NCI-H526 treated with DMSO at 0.1 percent for 48 hours (cell line): ENCODE measurements at places on chromosomes 2 and 18.

- no peak for DNase-seq
Measured at GRCh38 chr2:173165443-173166238, 90.0 kb downstream of the MAP3K20 start.

DNA sequence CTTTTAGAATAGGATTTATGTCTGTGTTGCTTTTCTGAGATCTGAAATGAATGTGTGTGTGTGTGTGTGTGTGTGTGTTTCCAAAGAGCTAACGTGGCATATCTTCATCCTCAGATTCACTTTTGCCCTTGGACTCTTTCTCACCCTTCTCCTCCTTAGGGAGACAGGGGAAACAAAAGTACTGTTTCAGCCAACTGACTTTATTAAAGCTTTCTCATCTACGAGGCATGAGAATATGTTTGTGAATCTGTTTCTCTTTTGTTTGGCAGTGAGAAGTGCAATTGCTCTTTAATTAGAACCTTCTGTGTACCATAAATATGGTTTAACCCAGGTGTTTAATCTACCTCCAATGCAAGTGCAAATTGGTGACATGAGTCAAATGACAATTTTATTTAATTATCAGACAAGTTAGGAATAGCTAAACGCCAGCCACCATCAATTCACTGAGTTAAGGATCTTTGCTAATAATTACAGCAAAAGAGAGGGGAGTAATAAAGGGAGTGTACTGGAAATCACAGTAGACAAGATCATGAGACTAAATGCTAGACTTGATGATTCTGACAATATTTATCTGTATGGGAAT, 186.4 kb upstream of the COL3A1 start:
- DNase-seq: no peak

GRCh38 chr2:133843551-133843950, 275.3 kb upstream of the NCKAP5 start:
- DNase-seq: no peak

DNA sequence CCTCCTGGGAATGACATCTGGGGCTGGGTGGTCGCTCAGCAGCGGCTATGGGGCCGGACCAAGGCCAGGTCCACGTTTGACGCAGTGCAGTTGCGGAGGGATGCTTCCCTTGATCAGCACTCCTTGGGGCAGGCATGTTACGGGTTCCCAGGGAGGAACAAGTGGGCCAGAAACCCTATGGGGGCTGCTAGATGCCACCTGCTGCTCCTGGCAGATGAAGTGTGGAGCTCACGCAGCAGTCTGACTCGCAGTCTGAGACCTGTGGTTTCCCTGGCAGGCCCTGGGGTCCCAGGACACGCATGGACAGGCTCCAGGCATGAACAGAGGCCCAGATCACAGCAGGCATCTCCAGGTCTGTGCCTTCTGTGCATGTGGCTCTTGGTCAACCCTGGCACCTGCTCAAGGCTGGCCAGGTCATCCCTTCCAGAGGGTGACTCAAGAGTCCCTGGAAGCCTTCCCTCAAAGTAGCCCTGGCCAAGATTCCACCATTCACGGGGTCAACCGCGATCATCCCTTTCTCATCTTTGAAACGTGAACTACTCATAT, 20.0 kb downstream of the KCNF1 start:
- no peak for DNase-seq

- DNase-seq: no peak
Measured at GRCh38 chr2:190367091-190367490, 23.7 kb downstream of the INPP1 start.

- no peak for DNase-seq
Measured at GRCh38 chr2:198000417-198000816, 196.0 kb downstream of the PLCL1 start.

DNA sequence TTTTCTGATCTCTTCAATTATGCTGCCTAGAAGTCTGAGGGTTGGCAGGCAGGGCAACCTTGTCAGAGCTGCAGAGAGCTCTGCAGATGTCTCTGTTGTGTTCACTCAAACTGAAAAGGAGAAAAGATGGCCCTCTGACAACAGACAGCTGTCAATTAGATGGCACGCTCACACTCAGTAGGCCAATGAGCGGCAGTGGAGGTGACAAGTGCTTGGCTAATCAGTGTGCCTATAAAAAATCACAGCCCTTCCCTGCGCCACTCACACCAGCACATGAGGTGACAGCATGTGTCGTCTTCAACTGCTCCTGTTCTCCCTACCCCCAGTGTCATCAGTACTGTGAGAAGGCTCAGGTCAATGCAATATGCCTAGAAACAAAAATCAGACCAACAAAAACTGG, 203.9 kb downstream of the TCF4 start:
- DNase-seq: no peak

GRCh38 chr2:45857867-45858520, 206.5 kb downstream of the PRKCE start:
- DNase-seq: no peak

- DNase-seq: no peak
Measured at GRCh38 chr18:56973487-56973886, 173.4 kb upstream of the BOD1L2 start.

GRCh38 chr2:41644936-41645335, 402.9 kb upstream of the PKDCC start:
- no peak for DNase-seq

DNA sequence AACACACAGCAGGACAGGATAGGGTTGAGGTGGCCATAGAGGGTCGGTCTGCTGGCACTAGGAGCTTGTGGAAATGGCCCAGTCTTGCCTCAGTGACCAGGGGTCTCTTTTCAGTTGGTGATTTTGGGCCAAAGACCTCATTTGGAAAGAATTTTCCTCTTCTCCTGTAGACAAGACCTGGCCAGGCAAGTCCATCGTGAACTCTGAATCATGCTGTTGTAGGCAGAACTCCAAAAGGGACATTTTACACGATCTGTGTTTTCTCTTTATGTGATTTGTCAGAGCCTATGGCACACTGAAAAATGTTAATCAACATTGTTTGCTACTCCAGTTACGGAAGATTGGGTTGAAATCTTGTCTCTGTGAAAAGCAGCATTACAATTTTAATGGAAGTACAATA, 126.1 kb upstream of the PXDN start:
- no peak for DNase-seq

- no peak for DNase-seq
Measured at GRCh38 chr2:86035376-86035882, 70.3 kb downstream of the POLR1A start.

- no peak for DNase-seq
Measured at GRCh38 chr2:147442816-147443215, 402.0 kb upstream of the ACVR2A start.

DNA sequence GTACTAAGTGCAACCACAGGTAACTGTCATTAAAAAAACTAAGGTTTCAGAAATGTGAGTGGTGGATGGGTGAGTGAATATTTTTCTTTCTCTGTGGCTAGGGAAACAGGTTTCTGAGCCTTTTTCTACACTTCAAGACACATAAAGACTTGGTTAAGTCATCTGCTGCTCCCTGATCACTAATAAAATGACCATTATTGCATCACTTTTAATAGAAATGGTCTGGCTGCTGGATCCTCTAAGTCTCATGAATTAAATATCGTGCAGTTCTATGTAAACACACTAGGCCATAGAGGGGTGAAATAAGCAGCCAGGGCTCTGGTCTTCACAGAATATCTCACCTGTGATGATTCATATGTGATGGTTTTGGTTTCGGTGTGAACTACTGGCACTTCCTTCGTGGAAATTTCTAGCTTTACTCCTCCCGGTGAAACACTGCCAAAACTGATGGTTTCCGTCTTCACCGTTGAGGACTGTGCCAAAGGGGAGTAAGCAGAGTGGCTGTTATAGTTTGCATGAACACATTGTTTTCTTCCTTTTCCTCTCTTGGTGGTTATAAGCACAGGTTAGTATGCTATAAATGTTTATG, 100.4 kb upstream of the ZBTB14 start:
- DNase-seq: no peak

DNA sequence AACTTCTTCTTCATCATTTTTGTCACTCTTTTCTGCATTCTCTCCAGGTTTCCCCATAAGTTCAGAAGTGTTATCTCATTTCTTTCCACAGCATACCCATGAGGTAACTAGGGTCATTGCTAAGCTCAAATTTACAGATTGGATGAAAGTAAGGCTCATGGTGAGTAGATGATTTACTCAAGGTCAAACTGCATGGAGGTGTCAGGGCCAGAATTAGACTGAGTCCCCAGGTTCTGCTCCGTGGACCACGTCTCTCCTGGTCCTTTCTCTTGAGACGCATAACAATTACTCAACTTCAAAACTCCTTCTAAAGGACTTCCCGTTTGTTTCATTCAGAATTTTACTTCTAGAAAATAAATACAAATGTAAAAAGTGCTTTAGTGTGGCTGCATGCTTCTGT, 43.4 kb downstream of the SMIM21 start:
- no peak for DNase-seq
